ENCODE measurements at places on chromosomes 5 and 9. TPM values are rescaled to one million over a fixed set of nuclear protein-coding genes. Genes with fewer than 3 reads are reported as not detected.

DNAH5 gene
- polyA plus RNA-seq = 2.1 TPM

IFNA2 gene
- not detected for polyA plus RNA-seq

BSPRY gene
- polyA plus RNA-seq = not detected

ZFP62 gene
- polyA plus RNA-seq = 10.1 TPM

HK3 gene
- polyA plus RNA-seq = not detected

MCC gene
- 4.8 TPM for polyA plus RNA-seq

- H3K4me1 ChIP-seq = peaks cover 6% of the 10 kb centered on the region
- no peaks in the 10 kb centered on the region for H3K36me3 ChIP-seq
- H3K27ac ChIP-seq = no peak overlapping the region
- DNase-seq = no peak
- H3K4me3 ChIP-seq = no peak overlapping the region
Observed at GRCh38 chr5:138460032-138460693, 5.1 kb upstream of the EGR1 start.

DNA sequence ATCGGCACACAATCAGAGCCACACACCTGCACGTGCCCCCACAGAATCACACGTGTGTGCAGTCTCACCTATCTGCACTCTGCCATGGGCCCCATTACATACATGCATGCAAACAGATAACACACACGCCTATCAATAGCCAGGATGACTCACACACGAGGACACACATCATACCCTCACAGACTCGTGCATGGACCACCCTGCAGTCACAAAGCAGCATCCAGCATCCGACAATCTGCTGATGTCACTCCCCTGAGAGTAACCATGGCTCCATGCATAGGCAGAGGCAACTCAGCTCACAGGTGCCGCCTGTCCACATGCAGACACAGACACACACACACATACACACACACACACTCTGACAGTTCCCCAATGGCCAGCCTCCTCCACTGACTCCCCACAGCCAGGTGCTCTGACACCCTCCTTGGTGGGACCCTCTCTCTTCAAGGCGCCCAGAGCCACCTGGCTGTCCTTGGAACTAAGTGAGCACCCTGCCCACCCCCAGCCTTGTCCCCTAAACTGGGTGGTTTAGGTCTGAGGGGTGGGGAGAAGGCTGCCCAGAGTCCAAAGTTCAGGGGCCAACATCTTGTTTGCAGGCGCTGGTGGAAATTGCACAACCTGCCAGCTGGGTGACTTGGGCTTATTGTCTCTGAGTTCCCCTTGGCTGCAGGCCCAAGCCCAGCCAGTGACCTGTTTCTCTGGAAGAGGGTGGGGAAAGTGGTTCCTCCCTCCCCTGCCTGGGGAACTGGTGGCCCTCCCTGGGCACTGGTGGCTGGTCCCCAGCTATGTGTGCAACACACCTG is 34.6 kb upstream of the NEK6 start:
- H3K4me1 ChIP-seq = no peaks in the 10 kb centered on the region
- H3K36me3 ChIP-seq = no peaks in the 10 kb centered on the region
- H3K4me3 ChIP-seq = no peak overlapping the region
- DNase-seq = peak; percentile 63

- DNase-seq = no peak
- H3K27ac ChIP-seq = no peak overlapping the region
- H3K4me1 ChIP-seq = peaks cover 12% of the 10 kb centered on the region
- H3K36me3 ChIP-seq = no peaks in the 10 kb centered on the region
- no peaks in the 10 kb centered on the region for H3K27me3 ChIP-seq
- H3K4me3 ChIP-seq = no peak overlapping the region
Observed at GRCh38 chr5:142686210-142686734, 382 bp upstream of the FGF1 start.

DNA sequence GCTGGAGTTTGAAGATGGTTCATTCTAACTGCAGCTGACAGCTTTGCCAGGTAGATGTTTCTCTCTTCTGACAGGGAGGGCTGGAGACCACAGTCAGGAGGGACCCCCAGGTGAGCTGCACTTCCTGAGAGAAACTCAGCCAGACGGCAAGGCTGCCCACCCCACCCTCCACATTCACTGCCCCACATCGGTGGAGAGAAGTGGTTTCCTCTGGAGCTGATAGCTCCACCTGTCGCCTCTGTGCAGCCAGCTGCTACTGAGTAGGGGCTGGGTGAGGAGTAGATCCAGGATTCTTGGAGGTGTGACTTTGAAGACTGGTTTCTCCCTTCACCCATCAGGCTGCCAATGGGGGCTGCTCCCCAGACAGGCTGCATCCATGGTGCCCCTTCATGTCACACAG is 175.0 kb downstream of the CARTPT start:
- H3K4me1 ChIP-seq = no peaks in the 10 kb centered on the region
- DNase-seq = no peak
- no peak overlapping the region for H3K27ac ChIP-seq
- no peak overlapping the region for H3K4me3 ChIP-seq
- H3K36me3 ChIP-seq = no peaks in the 10 kb centered on the region
- no peaks in the 10 kb centered on the region for H3K27me3 ChIP-seq

DNA sequence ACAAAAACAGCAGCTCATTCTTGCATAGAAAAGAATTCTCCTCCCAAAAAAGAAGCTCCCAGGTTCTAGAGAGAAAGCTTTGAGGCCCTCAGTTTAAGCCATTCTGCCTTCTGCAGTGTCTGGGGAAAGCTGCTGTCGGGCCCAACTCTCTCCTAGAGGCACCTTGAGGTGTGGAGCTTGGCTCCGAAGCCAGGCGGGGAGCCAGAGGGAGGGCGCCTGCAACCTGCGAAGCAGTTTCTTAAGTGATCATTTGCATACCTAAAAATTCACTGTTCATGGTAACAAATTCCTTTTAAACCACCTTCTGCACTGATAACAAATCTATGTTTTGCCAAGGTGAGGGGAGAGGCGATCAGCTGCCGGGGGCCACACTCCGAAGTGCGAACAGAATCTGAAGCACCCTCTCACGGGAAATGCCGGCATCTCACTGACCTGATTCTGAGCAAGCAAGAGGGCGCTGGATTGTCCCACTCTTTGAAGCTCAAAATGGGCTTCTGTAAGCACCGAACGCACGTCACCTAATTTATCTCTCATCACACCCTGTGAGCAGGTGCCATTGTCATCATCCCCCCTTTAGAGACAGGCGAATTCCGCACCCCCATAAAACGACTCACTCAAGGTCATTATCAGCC is 86.1 kb downstream of the GTF3C4 start:
- no peaks in the 10 kb centered on the region for H3K4me1 ChIP-seq
- H3K27me3 ChIP-seq = no peaks in the 10 kb centered on the region
- no peak for DNase-seq
- H3K4me3 ChIP-seq = no peak overlapping the region
- H3K27ac ChIP-seq = no peak overlapping the region

DNA sequence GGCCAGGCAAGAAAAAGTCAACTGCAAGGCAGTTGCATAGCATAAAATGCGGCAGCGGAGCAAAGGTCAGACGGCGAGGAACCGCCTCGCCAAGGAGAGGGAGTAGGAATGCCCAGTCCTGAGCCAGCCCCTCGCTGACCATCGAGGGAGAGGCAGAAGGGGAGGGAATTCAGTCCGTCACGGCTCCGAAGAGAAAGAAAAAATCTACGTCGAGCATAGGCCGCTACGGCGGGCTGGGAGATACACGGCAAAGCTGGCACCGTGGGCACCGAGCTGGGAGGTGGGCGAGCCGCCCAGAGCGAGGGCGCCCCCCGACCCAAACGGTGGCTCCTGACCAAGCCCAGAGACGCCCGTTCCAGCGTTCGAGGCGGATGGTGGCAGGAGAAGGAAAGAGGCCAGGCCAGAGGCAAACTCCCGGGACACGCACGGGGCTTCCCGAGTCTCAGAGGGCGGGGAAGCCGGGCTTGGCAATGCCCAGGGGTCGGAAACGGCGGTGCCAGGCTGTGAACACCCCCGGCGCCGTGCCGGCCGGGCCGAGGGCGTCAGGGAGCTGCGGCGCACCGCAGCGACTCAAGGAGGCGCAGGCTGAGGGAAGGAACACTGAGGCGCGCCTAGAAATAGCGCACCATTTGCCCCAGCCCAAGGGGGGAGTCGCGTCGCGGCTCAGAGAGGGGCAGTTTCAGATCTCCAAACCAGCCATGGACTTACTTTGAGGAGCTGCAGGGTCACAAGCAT is 518 bp downstream of the SPRY4 start:
- peaks cover 22% of the 10 kb centered on the region for H3K4me1 ChIP-seq
- peak overlapping the region; percentile 74 for H3K4me3 ChIP-seq
- peak; percentile 54 for DNase-seq
- no peaks in the 10 kb centered on the region for H3K27me3 ChIP-seq

GRCh38 chr5:1077491-1078020 is 34.3 kb downstream of the SLC12A7 start:
- H3K27ac ChIP-seq = no peak overlapping the region
- no peak overlapping the region for H3K4me3 ChIP-seq
- H3K27me3 ChIP-seq = no peaks in the 10 kb centered on the region
- no peaks in the 10 kb centered on the region for H3K4me1 ChIP-seq
- DNase-seq = no peak

GRCh38 chr9:6566409-6567139 is 79.0 kb downstream of the GLDC start:
- peak overlapping the region; percentile 48 for H3K4me3 ChIP-seq
- peak; percentile 95 for DNase-seq
- H3K27me3 ChIP-seq = no peaks in the 10 kb centered on the region
- H3K27ac ChIP-seq = peak overlapping the region; percentile 91
- peaks cover 15% of the 10 kb centered on the region for H3K4me1 ChIP-seq

DNA sequence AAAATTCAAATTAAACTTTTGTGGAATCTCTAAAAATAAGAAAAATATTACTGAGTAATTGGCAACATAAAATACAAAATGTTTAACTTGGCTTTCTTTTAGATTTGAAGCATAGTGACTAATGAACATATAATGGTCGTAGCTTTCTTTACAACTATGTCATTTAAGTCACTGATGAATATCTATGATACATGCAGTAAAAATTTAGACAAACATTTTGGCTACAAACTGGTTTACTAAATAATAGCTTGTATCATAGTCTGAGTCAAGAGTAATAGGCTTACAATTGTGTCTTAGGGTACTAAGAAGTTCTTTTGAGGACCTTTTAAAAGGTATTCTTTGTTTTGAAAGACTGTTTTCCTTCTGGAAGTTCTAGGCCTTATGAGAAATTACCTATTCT is 2.0 kb upstream of the APC start:
- no peaks in the 10 kb centered on the region for H3K36me3 ChIP-seq
- peak overlapping the region; percentile 33 for H3K27ac ChIP-seq
- DNase-seq = peak; percentile 71

- no peaks in the 10 kb centered on the region for H3K4me1 ChIP-seq
- peak; percentile 47 for DNase-seq
- no peaks in the 10 kb centered on the region for H3K36me3 ChIP-seq
- H3K27me3 ChIP-seq = peaks cover 18% of the 10 kb centered on the region
Observed at GRCh38 chr5:171614971-171615653, 170.5 kb upstream of the SMIM23 start.

DNA sequence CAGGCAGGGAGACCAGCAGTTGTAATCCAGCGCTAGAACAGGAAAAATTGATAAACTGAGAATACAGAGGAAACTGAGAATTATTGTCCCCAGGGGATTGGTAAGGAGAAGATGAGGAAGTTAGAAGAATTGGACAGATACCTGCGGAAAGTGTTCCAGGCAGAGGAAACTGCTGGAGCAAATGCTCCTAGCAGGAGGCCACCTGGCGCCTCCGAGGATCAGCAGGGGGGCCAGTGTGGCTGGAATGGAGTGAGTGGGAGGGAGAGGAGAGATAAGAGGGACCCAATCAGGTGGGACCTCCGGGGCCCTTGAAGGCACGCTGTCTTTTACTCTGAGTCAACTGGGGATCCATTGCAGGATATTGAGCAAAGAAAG is 695 bp upstream of the ANXA6 start:
- H3K27me3 ChIP-seq = no peaks in the 10 kb centered on the region
- peak overlapping the region; percentile 98 for H3K4me3 ChIP-seq
- peaks cover 17% of the 10 kb centered on the region for H3K4me1 ChIP-seq
- H3K27ac ChIP-seq = no peak overlapping the region
- no peaks in the 10 kb centered on the region for H3K36me3 ChIP-seq

GRCh38 chr5:102554728-102555127 is 55.9 kb upstream of the SLCO6A1 start:
- DNase-seq = no peak
- H3K4me1 ChIP-seq = no peaks in the 10 kb centered on the region
- H3K4me3 ChIP-seq = no peak overlapping the region
- H3K36me3 ChIP-seq = no peaks in the 10 kb centered on the region

DNA sequence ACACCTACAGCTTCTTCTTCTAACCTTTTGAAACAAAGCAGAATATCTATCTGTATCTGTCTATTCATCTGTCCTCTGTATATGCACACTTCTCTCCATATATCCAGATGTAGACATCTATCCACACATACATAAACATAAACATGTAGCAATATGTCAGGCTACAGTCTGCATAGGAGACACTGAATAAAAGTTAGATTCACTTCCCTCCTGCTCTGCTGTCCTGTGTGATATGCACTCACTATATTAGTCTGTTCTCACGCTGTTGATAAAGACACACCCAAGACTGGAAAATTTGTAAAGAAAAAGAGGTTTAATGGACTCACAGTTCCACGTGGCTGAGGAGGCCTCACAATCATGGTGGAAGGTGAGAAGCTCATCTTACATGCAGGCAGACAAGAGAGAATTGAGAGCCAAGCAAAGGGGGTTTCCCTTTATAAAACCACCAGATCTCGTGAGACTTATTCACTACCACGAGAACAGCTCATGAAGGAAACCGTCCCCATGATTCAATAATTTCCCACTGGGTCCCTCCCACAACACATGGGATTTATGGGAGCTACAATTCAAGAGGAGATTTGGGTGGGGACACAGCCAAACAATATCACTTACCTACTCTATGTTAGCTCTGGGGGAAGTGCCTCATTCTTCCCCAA is 24.1 kb downstream of the RANBP3L start:
- no peak overlapping the region for H3K27ac ChIP-seq
- no peaks in the 10 kb centered on the region for H3K27me3 ChIP-seq
- no peak overlapping the region for H3K4me3 ChIP-seq
- no peak for DNase-seq
- H3K36me3 ChIP-seq = no peaks in the 10 kb centered on the region

GRCh38 chr5:63233361-63233760 is 654.7 kb downstream of the LRRC70 start:
- no peaks in the 10 kb centered on the region for H3K4me1 ChIP-seq
- no peaks in the 10 kb centered on the region for H3K36me3 ChIP-seq
- H3K4me3 ChIP-seq = no peak overlapping the region
- no peak overlapping the region for H3K27ac ChIP-seq
- H3K27me3 ChIP-seq = no peaks in the 10 kb centered on the region

- peaks cover 3% of the 10 kb centered on the region for H3K4me1 ChIP-seq
- H3K4me3 ChIP-seq = no peak overlapping the region
Observed at GRCh38 chr5:56837956-56838355, 22.6 kb downstream of the MAP3K1 start.

- no peak overlapping the region for H3K27ac ChIP-seq
- no peaks in the 10 kb centered on the region for H3K36me3 ChIP-seq
- H3K4me3 ChIP-seq = no peak overlapping the region
Observed at GRCh38 chr5:7436521-7436920, 40.6 kb downstream of the ADCY2 start.

- no peaks in the 10 kb centered on the region for H3K36me3 ChIP-seq
- no peak overlapping the region for H3K4me3 ChIP-seq
- H3K27ac ChIP-seq = peak overlapping the region; percentile 4
- no peaks in the 10 kb centered on the region for H3K27me3 ChIP-seq
Observed at GRCh38 chr5:154002511-154003020, 36.1 kb downstream of the FAM114A2 start.
